NCI-H1694 treated with DMSO at 0.1 percent for 48 hours (cell line): ENCODE measurements at places on chromosomes 12 and 14.

DNA sequence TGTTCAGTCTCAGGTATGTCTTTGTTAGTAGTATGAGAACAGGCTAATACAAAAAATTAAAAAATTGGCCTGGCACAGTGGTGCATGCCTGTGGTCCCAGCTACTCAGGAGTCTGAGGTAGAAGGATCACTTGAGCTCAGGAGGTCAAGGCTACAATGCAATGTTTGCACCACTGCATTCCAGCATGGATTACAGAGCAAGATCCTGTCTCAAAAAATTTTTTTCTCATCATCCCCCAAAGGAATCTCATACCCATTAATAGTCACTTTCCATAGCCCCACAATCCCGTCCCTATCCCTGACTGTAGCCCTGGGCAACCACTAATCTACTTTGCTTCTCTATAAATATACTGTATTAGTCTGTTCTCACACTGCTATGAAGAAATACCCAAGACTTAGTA lies 57.8 kb downstream of the TTC8 start:
- DNase-seq, result no peak

- DNase-seq, result no peak
Observed at GRCh38 chr12:56867216-56867615, 67.0 kb downstream of the SDR9C7 start.

DNA sequence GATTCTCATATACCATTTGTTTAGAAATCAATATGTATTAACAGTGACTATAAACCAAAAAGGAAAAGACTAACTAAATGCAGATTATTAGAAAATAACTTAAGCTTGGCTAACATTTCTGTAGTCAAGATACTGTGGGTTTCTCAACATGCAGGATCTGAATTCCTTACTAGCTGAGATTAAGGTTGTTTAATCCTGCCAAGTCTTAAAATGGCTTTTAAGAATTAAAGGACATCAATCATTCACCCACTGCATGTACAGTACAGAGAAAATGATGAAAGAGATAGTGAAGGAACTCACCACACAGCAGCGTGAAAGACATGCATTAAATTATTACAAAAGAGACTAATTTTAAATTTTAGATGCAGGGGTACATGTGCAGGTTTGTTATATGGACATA lies 3.8 kb downstream of the ACSS3 start:
- DNase-seq, result no peak

GRCh38 chr14:24329073-24329663 lies 5.7 kb downstream of the ADCY4 start:
- no peak for DNase-seq

- DNase-seq, result no peak
Observed at GRCh38 chr12:75698052-75698451, 186.6 kb upstream of the KRR1 start.

GRCh38 chr12:109020146-109020795 lies 597 bp downstream of the SVOP start:
- DNase-seq, result no peak

DNA sequence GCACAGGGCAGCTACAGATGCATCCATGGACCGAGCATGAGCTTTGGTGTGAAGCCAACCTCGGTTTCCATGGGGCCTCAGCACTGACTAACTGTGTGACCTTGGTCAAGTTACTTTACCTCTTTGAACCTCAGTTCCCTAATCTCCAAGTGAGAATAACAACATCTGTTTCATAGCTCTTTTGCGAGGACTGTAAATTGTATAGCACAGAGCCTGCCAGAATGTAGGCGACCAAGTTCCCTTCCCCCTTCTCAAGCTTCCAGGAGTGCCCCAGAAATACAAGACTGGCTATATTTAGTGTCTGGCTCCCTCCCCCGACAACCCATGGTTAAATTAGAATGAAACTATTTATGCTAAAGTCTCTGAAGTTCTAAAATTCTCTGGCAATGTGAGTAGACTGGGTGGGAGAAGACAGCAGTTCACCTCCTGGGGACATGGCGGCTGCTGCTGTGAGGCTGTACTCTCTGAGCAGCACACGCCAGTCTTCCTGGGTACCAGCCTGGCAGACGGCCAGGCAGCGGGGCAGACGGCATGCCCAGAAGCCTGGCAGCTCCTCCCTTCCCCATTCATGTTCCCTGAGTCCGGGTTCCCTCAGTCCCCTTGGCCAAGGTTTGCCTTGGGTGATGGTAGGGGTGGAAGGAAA lies 22.0 kb upstream of the TMED10 start:
- DNase-seq, result peak; percentile 77

- DNase-seq, result no peak
Observed at GRCh38 chr14:89845346-89845745, 109.2 kb downstream of the EFCAB11 start.

DNA sequence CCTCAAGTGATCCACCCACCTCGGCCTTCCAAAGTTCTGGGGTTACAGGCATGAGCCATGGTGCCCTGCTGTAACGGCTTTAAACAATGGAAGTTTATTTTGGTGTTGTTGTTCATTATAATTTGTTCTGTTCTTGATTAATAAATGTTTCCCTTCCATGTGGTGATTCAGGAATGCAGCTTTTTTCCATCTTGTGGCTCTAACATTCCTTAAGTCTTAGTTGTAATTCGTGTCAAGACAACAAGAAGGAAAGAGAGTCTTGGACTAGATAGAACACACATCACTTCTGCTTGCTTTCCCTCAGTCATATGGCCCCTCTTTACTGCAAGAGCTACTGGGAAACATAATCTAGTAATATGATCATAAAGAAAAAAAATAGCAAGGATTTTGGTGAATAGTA lies 211.6 kb downstream of the SLC6A15 start:
- DNase-seq, result no peak
